ENCODE measurements at places on chromosomes 11 and 22.

GRCh38 chr22:49996119-49996517, 16.4 kb downstream of the IL17REL start:
- DNase-seq = no peak

DNA sequence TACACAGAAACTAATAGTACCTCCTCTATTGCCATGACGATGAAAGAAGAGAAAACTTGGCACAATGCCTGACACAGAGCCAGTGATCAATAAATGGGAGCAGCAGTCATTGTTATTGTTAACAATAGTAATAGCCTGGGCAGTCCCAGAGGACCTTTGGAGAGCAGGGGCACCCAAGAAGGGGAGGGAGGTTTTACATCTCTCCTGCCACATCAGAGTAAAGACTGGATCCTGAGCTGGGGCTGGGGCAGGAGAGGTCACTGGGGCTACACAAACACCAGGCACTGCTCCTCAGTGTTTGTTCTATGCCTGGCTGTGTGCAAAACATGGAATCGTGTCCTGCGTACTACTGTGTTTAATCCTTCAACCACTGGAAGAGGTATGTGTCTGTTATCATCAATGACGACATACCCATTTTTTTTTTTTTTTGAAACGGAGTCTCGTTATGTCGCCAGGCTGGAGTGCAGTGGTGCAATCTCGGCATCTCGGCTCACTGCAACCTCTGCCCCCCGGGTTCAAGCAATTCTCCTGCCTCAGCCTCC, 25.0 kb upstream of the CREB3L1 start:
- no peak for DNase-seq

GRCh38 chr11:72287293-72287692, 43.3 kb upstream of the PHOX2A start:
- DNase-seq = no peak

DNA sequence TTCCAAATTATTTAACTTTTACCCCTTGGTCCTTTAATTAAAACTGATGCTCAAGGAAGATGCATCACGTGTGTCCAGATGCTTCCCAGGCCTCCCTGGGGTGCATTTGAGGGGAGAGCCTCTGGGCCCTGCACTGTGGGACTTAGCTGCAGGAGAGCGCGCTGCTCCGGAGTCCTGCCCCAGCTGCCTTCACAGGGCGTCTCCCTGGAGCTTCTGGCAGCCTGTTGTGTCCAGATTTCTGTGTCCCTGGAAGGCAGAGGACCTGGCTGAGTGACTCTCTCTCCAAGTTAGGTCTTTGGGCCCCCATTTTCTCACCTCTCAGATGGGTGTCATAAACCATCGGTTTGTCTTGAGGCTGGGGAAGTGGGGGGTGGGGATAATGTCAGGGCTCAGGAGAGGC, 3.0 kb downstream of the ARHGAP8 start:
- no peak for DNase-seq

DNA sequence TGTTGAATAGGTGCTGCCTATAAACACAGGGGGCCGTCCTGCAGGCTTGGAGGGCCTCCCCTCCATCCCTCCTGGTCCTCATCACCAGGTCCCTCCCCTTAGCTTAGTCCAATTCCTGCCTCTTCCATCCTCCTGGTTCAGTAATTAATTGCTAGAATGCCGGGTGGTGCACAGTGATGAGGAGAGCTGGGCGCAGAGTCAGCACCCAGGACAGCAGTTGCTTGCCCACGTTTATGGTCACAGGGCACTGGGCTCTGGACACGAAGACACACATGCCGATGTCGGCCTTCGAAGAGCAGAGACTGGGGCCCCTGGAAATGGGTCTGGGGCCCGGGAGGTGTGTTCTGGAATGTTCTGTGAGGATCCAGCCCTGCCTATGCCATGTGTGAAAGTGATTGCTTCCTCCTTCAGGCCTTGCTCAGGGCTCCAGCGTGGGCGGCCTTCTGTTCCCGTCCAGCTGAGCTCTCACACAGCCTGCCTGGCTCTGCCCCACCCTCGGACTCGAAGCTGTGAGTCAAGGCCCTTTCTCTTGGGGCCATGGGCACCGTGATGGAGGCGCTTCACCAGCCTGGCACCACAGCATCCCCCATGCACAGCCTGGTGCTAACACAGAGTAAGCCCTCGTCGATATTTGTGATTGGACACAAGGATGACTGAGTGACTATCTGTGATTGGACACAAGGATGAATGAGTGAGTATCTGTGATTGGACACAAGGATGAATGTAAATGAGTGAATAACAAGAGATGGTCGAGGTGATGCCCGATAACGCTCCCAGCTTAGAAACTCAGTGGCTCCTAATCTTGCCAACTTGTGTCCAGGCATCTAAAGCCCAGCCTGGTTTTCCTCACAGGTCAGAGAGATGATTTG, 884.7 kb downstream of the BRD1 start:
- no peak for DNase-seq

DNA sequence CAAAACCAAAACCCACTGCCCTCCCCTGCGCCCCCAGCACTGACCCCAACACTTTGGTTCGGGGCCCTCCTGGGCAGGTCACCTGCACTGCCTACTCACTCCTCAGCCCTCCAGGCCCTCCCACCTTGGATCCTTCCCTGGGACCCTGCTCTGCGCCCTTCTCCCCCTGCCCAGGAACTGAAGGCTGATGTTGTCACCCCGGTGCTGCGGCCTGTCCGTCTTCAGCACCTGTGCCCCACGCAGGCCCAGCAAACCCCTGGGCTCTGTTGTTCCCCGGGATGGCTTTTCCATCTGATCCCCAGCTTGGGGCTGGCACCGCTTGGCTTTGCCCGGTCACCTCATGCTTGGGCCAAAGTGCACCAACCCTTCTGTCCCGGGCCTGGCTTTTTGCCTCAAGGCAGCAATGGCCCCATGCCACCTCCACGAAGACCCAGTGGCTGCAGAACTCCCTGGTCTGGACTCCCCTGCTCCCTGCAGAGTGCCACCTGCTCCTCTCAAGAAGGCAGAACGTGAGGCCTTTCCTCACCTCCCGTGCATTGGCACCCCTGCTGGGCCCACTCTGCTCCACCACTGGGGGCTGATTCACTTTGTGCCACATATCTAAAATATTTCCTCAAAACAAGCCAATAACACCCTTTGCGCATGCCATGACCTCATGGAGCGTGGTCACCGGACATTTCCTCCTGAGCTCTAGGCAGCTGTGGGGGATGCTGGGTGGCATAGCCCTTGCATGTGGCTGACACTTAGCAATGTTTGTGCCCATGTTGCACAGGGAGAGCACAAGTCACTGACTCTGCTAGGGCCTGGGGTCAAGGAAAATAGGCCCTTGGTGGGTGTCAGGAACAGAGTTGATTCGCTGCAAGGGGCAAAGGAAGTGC, 8.8 kb downstream of the PPM1F start:
- DNase-seq = no peak

DNA sequence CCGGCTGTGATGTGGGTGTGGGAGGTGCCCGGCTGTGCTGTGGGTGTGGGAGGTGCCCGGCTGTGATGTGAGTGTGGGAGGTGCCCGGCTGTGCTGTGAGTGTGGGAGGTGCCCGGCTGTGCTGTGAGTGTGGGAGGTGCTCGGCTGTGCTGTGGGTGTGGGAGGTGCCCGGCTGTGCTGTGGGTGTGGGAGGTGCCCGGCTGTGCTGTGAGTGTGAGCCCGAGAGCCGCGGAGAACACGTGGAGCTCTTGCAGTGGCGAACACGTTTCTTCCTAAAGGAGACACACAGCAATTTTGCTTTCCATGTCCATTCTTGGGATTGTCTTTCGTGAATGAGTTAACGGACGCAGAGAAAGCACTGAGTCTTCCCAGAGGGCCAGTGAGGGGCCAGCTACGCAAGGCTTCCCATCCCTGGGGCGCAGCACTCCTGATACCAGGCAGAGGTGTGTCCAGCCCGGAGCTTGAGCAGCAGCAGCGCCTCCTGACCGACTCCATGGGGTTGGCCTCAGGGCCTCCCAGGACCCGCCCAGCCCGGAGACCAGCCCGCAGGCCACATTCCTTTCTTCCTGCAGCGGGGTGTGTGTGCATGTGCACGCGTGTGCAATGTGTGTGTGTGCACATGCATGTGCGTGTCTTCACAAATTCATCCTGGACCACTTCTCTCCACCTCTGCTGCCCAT, 245.0 kb upstream of the B3GAT1 start:
- no peak for DNase-seq

DNA sequence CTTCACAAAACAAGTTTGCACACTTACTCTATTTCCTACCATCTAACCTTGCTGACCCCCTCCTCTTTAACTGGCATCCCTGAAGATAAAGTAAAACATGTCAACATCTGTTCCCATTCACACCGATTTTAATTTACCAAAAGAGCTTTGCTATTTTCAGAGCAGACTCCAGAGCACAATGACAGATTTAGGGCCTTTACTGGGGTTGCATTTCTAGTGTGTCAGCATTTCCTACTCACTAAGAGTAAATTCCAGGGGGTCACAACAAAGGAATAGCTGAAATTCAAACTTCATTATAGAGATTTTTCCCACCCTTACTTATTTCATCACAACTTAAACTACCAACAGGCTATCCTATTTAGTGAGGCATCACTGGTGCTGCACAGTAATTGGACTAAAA, 60.8 kb downstream of the SOX6 start:
- DNase-seq = no peak

- no peak for DNase-seq
Measured at GRCh38 chr22:45285263-45286058, 712 bp downstream of the UPK3A start.

DNA sequence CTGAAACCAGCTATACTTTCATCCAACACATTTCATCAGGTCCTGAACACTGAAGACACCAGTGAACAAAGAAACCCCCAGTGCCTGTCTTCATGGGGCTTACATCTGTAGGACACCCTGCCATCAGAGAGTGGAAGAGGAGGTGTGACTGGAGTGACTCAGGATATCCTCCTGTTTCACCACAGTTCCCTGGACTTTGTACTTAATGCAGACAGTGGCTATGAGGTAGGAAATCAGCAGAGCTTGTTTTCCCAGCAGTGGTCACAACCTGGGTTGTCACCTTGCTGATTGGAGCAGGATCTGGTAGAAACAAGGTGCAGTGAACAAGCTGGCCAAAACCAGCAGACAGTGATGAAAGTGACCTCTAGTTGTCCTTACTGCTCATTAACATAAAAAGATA, 128.8 kb downstream of the KIRREL3 start:
- DNase-seq = no peak

DNA sequence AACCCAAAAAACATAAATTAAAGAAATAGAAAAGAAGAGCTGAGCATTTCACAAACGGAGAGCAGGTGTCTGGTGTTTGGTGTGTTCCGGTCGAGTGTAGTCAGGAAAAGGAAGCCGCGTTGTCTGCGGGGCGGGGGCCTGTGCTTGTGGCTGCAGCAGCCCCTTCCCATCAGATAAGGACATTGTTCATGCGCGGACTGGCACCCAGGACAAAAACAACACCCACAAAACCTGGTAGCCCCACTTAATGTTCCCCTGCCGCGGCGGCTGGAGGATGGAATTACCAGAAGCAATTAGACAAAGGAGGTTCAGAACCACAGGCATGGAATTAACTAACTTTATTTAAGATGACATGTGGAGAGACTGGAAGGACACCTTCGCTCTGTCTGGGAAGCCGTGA, 29.9 kb downstream of the KRTAP5-5 start:
- no peak for DNase-seq

DNA sequence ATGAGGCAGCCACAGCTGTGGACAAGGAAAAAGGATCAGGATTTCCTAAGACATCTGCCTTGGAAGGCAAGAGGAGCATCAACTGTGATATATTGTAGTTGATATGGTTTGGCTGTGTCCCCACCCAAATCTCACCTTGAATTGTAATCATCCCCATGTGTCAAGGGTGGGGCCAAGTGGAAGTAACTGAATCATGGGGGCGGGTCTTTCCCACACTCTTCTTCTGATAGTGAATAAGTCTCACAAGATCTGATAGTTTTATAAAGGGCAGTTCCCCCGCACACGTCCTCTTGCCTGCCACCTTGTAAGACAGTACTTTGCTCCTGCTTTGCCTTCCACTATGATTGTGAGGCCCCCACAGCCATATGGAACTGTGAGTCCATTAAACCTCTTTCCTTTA, 10.2 kb downstream of the RIC8A start:
- DNase-seq = no peak

- no peak for DNase-seq
Measured at GRCh38 chr11:92751594-92751993, 217.9 kb upstream of the MTNR1B start.

DNA sequence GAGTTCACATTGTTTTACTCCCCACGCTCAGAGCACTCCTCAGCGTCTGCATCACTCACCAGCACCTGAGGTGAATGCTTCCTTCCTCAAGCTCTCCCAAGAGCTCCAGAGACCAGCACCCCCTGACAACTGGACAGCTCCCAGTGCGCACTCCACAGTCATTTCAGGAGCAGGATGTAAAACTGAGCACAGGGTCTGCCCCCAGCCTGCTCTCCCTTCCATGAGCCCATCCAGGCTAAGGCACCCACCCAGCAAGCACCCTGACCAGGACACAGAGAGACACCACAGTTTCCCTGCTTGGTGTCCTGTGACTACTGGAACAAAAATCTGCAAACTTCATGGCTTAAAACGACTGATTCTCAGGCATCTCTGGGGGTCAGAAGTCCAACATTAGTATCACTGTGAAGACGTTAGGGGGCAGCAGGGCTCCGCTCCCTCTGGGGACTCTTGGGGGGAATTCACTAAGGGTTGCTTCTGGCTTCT, 3.3 kb downstream of the SCGB1D2 start:
- no peak for DNase-seq

- DNase-seq = no peak
Measured at GRCh38 chr11:2574043-2574552, 125.7 kb downstream of the KCNQ1OT1 start.

GRCh38 chr22:41772645-41773044, 27.8 kb upstream of the CCDC134 start:
- no peak for DNase-seq

DNA sequence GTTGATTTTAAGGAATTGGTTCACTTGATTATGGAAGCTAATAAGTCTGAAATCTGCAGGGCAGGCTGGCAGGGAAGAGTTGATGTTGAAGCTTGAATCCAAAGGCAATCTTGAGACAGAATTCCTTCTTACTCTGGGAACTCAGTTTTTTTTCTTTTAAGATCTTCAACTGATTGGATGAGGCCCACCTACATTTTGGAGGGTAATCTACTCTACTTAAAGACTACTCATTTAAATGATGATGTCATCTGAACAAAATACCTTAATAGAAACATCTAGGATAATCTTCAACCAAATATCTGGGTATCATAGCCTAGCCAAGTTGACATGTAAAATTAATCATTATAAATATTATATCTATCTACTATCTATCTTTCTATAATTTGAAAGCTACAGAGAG, 163.2 kb downstream of the PGR start:
- no peak for DNase-seq

DNA sequence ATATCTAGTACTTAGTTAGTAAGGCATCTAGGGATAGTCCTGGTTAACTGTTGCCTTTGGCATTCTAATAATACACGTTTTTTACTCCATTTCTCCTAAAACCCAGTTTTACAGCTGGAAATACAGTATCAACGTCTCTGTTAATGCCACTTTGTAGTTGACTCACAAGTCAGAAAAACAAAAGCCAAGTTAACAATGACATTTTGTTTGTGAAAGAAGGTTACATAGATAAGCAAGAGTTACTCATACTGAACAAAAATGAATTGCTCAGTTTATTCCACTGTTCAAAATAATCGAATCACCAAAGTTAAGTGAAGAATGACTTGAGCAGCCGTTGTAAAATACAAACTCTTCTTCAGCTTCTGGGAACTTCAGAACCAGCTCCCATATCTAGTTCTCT, 540.3 kb downstream of the ETS1 start:
- DNase-seq = no peak

- peak; percentile 90 for DNase-seq
Measured at GRCh38 chr11:66344550-66345315, at the start of gene BRMS1. TSS of gene BRMS1 (minus strand) at chr11:66345104. CDS start at chr11:66342234, 2,870 bp downstream.

GRCh38 chr11:65109231-65110198, 2.2 kb upstream of the TM7SF2 start:
- DNase-seq = no peak

GRCh38 chr11:118263695-118264568, at the start of gene MPZL2:
TSS of gene MPZL2 (minus strand) at chr11:118264297. CDS start at chr11:118264153, 144 bp downstream.
- no peak for DNase-seq
